ENCODE measurements at places on chromosomes 1 and 21. TPM values are rescaled to one million over a fixed set of nuclear protein-coding genes. Genes with fewer than 3 reads are reported as not detected.
A peak's percentile ranks its signal among the peaks of the same experiment; 100 is the strongest.

DNA sequence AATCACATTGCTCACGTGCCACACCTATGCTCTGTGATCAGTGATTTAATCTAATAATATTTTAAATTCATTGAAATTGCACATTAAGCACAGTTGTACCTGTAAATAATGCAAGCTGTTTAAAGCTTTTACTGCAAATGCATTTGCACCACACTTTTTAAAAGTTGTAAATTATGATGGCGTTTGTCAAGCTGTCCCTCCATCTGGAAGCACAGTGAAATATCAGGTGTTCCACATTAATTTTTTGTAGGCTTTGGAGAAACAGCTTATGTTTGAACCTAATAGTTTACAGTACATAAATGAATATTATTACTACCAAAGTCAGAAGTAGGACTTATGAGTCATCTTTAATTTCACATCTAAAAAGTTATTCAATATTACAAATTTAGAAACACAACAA lies 3.0 kb upstream of the DPYD start:
- no peak for DNase-seq

- DNase-seq: no peak
Measured at GRCh38 chr1:159205225-159205624, 550 bp downstream of the ACKR1 start.

DNA sequence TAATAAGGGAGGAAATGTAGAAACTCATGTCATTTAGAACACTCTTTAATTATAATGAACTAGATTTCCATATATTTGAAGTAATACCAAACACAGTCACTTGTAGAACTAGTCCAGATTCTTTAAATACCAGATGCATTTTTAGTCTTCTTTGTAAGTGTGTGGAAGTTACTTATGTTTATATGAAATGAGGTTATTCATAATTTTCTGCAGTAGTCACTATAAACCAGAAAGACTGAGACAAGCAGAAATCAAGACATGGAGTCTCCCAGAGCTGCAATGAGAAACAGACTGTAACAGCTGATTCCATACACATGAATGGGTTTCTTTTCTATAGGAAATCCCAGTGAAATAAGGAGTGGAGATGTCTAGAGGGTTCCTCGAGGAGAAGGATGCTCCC lies 216.6 kb upstream of the ZP4 start:
- DNase-seq: no peak

The PODN gene
- 80.8 TPM for total RNA-seq

The FCRL5 gene
- 0.15 TPM for total RNA-seq

The KRTAP11-1 gene
- not detected for total RNA-seq

DNA sequence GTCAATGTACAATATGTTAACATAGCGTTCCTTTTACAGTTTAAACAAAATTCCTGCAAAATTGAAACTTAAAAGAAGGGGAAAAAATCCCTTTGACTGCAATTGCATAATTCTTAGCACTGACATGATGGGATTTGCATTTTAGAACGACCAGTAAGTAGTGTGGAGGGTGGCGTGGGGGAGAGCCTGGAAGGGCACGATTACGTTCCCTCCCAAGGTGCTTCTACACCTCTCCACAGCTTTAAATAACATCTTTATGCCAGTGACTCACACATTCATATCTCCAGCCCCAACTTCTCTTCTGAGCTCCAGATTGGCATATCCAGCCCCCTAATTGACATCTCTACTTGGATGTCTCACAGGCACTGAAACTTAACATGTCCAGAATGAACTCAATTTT lies 64.3 kb downstream of the OLFML3 start:
- DNase-seq: no peak

The LORICRIN gene
- not detected for total RNA-seq

- no peak for DNase-seq
Measured at GRCh38 chr1:41810446-41810845, 108.3 kb downstream of the HIVEP3 start.

The FLVCR1 gene
- total RNA-seq: 8.9 TPM

DNA sequence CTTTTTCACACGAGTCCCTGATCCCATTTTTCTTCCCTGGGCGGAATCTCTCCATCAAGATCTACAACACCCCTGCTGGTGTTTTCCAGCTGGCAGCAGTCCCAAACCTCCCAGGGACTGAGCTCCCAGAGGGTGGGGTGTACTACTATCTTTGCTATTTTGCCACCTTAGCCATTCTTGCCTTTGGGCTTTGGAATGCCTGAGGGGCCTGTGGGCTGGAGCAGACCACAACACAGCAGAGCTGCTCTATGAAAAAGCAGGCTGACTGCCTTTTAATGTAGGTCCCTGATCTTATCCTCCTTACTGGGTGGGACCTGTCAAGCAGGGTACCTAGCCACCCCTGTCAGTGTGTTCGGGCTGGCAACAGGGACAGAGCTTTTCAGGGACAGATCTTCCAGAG lies 91.9 kb downstream of the KCNT2 start:
- no peak for DNase-seq

GRCh38 chr1:196887515-196888239 lies at the start of gene CFHR4:
TSS of gene CFHR4 (plus strand) at chr1:196888052. CDS start at chr1:196888151, 99 bp downstream.
- DNase-seq: no peak

- no peak for DNase-seq
Measured at GRCh38 chr1:90174246-90174645, 179.3 kb downstream of the ZNF326 start.

- DNase-seq: peak; percentile 50
Measured at GRCh38 chr1:116711263-116711840, 42.9 kb upstream of the CD2 start.

DNA sequence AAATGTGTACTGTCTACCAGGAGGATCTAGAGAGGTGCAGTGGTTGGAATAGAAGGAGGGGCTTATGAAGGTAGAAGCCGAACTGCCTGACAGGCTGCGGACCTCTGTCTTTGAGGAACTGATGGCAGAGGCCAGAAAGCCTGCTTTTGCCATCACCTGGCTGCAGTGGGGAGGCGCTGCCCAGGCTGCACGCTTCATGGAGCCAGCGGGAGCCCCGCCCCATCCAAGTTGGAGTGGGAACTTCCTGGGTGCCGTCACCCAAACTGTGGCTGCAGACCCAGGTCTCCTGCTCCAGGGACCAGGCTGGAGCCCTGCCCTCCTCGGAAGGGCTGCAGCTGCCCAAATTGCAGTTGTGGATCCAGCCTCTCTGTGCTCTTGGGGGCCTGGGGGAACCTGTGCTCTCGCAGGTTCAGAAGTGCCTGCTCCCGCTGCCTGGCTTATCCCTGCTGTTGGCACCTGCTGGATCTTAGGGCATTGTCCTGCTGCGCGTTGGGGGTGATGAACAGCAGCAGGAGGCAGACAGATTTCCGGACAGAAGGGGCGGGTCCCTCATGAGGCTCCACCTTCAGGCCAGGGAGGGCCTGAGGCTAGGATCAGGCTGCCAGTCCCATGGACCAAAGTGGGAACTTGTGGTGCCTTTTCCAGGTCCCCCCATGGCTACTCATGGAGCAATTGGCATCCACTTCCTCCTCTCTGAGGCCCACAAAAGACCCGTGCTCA lies 118.0 kb upstream of the PLPPR4 start:
- DNase-seq: no peak

The KRTAP19-3 gene
- total RNA-seq: not detected

DNA sequence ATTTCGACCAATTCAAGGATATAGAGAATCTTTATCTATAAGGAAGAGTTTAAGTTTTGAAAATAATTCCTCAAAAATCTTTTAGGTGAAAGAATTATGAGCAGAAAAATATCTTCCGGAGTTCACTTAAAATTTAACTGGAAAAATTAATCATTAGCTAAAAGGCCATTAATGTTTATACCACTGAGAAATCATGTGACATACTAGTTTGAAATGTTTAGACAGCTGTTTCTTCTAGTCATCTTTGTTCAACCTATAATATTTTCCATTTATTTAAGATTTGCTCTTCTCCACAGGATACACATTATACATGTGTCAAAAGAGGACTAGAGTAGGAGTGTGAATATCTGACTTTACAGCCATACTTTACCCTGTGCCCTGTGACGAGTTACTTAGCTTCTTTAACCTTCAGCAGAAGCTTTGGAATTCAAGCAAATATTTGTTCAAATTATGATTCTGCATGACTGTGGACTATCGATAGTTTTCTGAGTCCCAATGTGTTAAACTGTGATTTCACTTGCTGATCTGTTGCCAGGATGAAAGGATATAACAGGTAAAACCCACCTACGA lies 374.8 kb downstream of the BRINP3 start:
- no peak for DNase-seq

DNA sequence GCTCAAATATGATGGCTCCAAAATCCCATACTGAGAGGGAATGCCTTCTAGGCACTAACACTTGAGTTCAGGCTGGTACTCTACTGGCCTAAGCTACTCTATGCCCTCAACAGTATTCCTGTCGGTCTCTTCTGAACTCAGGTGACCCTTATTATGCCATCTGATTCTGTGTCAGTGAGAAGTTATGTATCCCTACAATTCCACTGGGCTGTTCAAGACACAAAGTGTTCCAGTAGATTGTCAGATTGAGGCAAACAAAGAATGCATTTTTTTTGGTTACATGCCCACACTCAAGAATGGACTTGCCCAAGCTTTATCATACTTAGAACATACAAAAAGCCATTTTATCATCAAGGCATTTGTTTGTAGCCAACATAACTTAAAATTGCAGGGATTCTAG lies 553.8 kb upstream of the PRMT6 start:
- DNase-seq: no peak

The CACNA1S gene
- total RNA-seq: not detected

DNA sequence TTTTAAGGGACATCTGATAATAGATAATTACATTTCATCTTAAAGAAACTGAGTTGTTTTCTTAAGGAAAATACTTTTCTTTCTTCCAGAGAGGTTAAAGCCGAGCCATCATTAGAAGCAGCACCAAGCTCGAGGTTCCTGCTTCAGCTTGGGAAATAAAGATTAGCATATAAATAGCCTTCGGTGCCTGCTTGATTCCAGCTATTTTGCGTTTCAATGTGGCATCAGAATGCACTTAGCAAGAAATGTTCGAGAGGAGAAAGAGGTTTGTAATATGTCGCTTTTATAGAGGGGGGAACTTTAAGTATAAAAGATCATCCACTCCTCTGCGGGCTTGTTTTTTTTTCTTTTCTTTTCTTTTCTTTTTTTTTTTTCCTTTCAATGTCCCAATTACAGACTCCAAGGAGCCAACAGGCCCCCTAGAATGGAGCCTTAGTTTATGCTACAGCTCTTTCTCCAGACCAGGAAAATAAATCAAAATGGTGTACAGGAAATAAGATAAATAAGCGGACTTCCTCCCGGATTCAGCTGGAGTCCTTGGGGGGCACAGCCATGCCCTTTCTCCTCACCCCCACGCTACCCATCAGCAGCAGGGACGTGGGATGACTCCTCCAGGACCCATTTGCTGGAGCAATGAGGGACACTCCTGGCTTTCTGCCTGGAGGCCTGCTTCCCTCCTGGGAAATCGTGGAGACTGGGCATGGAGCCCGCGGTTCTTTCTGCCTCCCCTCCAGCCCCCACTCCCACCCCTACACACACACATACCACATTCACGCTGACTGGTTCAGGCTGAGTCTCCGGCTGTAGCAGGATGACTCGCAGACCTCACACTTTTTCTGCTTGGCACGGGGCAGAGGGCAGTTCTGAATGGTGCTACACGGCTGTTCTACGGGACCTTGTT lies 131.6 kb downstream of the RRAGC start:
- no peak for DNase-seq

- no peak for DNase-seq
Measured at GRCh38 chr1:189524501-189524900, 953.2 kb downstream of the BRINP3 start.

- peak; percentile 58 for DNase-seq
Measured at GRCh38 chr1:230068952-230069684, 2.1 kb downstream of the GALNT2 start.

The CD5L gene
- not detected for total RNA-seq

GRCh38 chr1:58909914-58910681 lies 126.3 kb upstream of the JUN start:
- no peak for DNase-seq

- DNase-seq: no peak
Measured at GRCh38 chr21:33769057-33769456, 126.8 kb downstream of the ITSN1 start.

DNA sequence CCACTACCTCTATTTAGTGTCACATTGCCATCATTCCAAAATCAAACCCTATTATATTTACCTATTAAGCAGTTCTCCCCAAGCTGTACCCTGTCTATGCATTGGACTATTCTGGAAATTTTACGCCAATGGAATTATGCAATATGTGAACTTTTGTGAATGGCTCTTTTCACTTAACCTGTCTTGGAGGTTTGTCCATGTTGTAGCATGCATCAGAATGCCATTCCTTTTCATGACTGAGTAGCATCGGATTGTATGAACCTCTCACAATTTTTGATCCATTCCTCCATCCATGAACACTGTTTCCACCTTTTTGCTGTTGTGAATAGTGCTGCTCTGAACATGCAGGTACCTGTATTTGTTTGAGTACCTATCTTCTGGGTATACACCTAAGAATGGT lies 33.7 kb downstream of the FAM163A start:
- DNase-seq: no peak

The FAM78B gene
- 4.0 TPM for total RNA-seq

DNA sequence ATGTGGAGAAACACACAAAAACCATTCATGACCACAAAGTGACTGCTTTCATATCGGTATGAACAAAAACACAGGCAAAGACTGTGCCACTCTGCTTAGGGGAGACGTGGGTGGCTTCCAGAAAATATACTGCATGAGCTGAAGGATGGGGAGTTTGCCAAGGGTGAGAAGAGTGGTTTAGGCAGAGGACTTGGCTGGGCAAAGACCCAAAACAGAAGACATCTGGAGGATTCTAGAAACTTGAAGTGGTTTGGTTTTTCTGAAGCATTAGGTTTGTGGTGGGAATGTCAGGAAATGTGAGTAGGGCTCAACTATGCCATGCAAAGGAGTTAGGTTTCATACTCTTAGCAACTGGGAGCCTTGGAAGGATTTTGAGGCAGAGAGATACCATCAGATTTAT lies 26.6 kb upstream of the DNM3 start:
- peak; percentile 40 for DNase-seq

- DNase-seq: no peak
Measured at GRCh38 chr21:43983390-43983789, 28.7 kb upstream of the TRAPPC10 start.

- DNase-seq: no peak
Measured at GRCh38 chr21:39071623-39072214, 111.5 kb downstream of the PSMG1 start.

The THEMIS2 gene
- 29.1 TPM for total RNA-seq

GRCh38 chr1:30760596-30761324 lies 3.2 kb upstream of the LAPTM5 start:
- no peak for DNase-seq

The BECN2 gene
- total RNA-seq: not detected

GRCh38 chr1:201912832-201913231 lies 24.1 kb downstream of the SHISA4 start:
- DNase-seq: no peak

DNA sequence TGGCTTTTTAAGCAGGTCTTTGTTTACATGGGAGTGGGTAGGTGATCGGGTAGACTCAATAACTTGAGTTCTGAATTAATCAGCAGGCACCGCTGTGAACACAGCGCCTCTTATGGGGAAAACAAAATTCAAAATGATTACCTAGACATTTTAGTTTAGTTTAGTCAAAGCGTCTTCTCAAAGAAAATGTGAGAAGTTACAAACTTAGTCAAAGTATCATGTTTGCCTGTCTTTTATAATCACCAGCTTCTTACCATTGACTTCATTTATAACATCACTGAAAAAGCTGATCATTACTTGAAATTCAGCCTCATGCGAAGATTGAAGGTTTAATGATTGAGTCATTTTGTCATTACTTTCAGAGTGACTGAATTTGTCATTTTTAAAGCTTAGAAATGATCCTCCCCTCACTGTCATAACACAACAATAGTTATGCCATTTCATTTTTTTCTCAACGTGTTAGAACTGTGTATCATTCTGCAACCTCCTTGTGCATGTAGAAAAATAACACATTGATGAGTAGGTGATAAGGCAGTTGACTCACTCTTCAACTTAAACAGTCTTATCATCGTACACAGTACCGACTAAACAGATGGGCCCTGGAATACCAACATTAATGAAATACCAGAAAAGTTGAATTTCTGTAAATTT lies 188.5 kb downstream of the NFIA start:
- no peak for DNase-seq

Data from thyroid gland (tissue), 4 donors.